ENCODE measurements at places on chromosomes 11 and 22. TPM values are rescaled to one million over a fixed set of nuclear protein-coding genes. Genes with fewer than 3 reads are reported as not detected.

- H3K27ac ChIP-seq, result no peak overlapping the region
- H3K36me3 ChIP-seq, result no peaks in the 10 kb centered on the region
- H3K4me3 ChIP-seq, result no peak overlapping the region
- H3K4me1 ChIP-seq, result no peaks in the 10 kb centered on the region
Measured at GRCh38 chr11:135019899-135020298, 607.9 kb upstream of the B3GAT1 start.

- no peak for DNase-seq
- no peak within 1 kb of the TSS for H3K4me3 ChIP-seq
- H3K4me1 ChIP-seq, result peaks cover 5% of the 10 kb centered on the region
- H3K27me3 ChIP-seq, result peaks cover 17% of the 10 kb centered on the region
Measured at GRCh38 chr22:19149991-19150390, at the start of gene GSC2. Gene GSC2, minus strand, starts transcription at chr22:19150292. Its CDS starts 9 bp downstream, at chr22:19150283.

DNA sequence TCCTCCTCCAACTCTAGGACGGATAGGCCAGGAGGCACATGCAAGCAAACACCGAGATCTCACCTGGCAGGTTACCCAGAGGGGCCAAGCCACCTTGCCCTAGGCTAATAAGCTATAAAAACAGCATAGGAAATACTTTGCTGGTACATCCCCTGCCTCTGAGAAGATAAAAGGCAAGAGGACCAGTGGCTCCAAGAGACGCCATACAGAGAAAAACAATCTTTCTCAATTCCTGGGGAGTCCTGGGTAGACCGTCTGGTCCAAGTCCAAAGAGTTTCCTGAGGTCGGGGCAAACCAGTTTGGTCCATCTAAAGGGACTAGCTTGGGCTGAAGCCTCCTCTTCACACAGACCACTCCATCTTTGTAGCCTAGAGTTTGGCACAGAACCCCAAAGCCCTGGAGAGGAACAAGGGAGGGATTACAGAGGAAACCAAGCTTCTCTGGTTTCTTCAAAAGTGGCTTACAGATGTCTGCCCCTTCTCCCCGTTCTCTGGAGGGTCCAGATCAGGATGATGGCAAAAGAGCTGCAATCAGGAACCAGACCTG, 40.4 kb downstream of the NUMA1 start:
- peaks cover 71% of the 10 kb centered on the region for H3K4me1 ChIP-seq
- peak; percentile 30 for DNase-seq
- H3K27me3 ChIP-seq, result no peaks in the 10 kb centered on the region
- peak overlapping the region; percentile 68 for H3K4me3 ChIP-seq
- H3K27ac ChIP-seq, result peak overlapping the region; percentile 90
- H3K36me3 ChIP-seq, result peaks cover 3% of the 10 kb centered on the region

- H3K4me1 ChIP-seq, result peaks cover 14% of the 10 kb centered on the region
- H3K27ac ChIP-seq, result no peak overlapping the region
- no peaks in the 10 kb centered on the region for H3K27me3 ChIP-seq
- H3K36me3 ChIP-seq, result no peaks in the 10 kb centered on the region
Measured at GRCh38 chr11:32418836-32419235, 16.5 kb downstream of the WT1 start.

- H3K4me1 ChIP-seq, result peaks cover 43% of the 10 kb centered on the region
- no peak overlapping the region for H3K27ac ChIP-seq
- H3K4me3 ChIP-seq, result no peak overlapping the region
- no peaks in the 10 kb centered on the region for H3K27me3 ChIP-seq
- peaks cover 7% of the 10 kb centered on the region for H3K36me3 ChIP-seq
Measured at GRCh38 chr11:133942577-133942976, 14.2 kb downstream of the IGSF9B start.

- no peaks in the 10 kb centered on the region for H3K27me3 ChIP-seq
- H3K27ac ChIP-seq, result no peak overlapping the region
- no peak for DNase-seq
- no peaks in the 10 kb centered on the region for H3K36me3 ChIP-seq
- no peak overlapping the region for H3K4me3 ChIP-seq
- H3K4me1 ChIP-seq, result no peaks in the 10 kb centered on the region
Measured at GRCh38 chr22:27564806-27565205, 236.8 kb downstream of the MN1 start.

GRCh38 chr11:112485280-112485679, 224.6 kb upstream of the PLET1 start:
- H3K36me3 ChIP-seq, result no peaks in the 10 kb centered on the region
- no peak overlapping the region for H3K4me3 ChIP-seq
- no peak for DNase-seq
- H3K27ac ChIP-seq, result no peak overlapping the region

- no peaks in the 10 kb centered on the region for H3K4me1 ChIP-seq
- no peaks in the 10 kb centered on the region for H3K27me3 ChIP-seq
- no peak overlapping the region for H3K4me3 ChIP-seq
- H3K36me3 ChIP-seq, result no peaks in the 10 kb centered on the region
- no peak for DNase-seq
- no peak overlapping the region for H3K27ac ChIP-seq
Measured at GRCh38 chr11:16632295-16633200, 105.9 kb upstream of the C11orf58 start.

DNA sequence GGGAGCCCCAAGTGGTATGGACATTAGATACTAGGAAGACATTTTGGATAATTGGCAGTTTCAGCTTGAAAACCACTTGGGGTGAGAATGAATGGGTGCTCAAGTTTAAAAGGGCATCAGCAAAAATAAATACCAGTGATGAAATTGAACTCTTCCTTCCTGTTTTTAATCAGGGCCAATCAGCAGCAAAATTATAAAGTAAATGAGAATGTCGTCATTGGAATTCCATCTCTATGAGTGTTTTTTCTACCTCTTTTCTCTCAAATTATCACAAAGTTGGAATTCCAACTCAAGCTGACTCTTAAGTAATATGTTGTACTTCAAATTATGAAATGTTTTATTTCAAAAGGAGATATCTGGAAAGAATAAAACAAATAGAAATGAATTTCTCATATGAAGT, 730.6 kb downstream of the METTL15 start:
- no peaks in the 10 kb centered on the region for H3K27me3 ChIP-seq
- no peak overlapping the region for H3K4me3 ChIP-seq

- no peak for DNase-seq
- H3K27ac ChIP-seq, result no peak overlapping the region
- no peaks in the 10 kb centered on the region for H3K36me3 ChIP-seq
- peaks cover 23% of the 10 kb centered on the region for H3K4me1 ChIP-seq
Measured at GRCh38 chr11:118529584-118530175, 1.3 kb upstream of the TMEM25 start.

- no peak overlapping the region for H3K4me3 ChIP-seq
- DNase-seq, result no peak
- H3K4me1 ChIP-seq, result no peaks in the 10 kb centered on the region
- no peaks in the 10 kb centered on the region for H3K27me3 ChIP-seq
- H3K36me3 ChIP-seq, result no peaks in the 10 kb centered on the region
Measured at GRCh38 chr11:69272831-69273485, 21.0 kb upstream of the MYEOV start.

GRCh38 chr11:115123641-115124040, 380.6 kb downstream of the CADM1 start:
- H3K36me3 ChIP-seq, result no peaks in the 10 kb centered on the region
- no peak overlapping the region for H3K27ac ChIP-seq
- no peaks in the 10 kb centered on the region for H3K27me3 ChIP-seq
- DNase-seq, result no peak
- H3K4me1 ChIP-seq, result no peaks in the 10 kb centered on the region

DNA sequence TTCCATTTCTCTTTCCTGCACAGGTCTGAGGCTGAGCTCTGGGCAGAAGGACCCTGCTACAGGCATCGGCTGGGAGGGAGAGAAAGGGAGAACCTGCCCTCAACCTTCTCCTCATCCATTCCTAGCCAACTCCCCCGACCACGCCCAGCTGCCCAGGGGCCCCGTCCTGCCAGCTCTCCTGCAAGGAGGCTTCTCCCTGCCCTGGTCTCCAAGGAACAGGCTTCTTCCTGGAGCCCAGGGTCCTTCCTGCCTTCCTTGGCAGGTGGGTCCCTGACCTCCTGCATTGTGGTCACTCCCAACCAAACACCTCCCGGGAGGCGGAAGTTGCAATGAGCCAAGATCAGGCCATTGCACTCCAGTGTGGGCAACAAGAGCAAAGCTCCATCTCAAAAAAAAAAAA, 12.5 kb upstream of the HMOX1 start:
- H3K4me3 ChIP-seq, result no peak overlapping the region
- H3K27me3 ChIP-seq, result no peaks in the 10 kb centered on the region
- H3K27ac ChIP-seq, result no peak overlapping the region
- no peak for DNase-seq
- no peaks in the 10 kb centered on the region for H3K36me3 ChIP-seq
- no peaks in the 10 kb centered on the region for H3K4me1 ChIP-seq

DNA sequence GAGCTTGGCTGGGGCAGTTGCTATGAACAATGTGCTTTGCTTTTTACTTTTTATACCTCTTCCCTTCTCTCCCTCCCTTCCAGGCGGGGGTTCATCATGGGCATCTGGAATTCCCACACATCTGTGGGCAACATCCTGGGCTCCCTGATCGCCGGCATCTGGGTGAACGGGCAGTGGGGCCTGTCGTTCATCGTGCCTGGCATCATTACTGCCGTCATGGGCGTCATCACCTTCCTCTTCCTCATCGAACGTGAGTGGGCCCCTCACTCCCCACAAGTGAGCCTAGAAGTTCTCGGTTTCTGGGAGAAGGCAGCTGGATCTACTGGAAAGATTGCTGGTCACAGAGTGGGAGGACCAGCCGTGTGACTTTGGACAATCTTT, 17.4 kb downstream of the SLC37A2 start:
- DNase-seq, result no peak
- no peaks in the 10 kb centered on the region for H3K36me3 ChIP-seq
- no peak overlapping the region for H3K27ac ChIP-seq
- no peaks in the 10 kb centered on the region for H3K27me3 ChIP-seq
- no peak overlapping the region for H3K4me3 ChIP-seq
- H3K4me1 ChIP-seq, result no peaks in the 10 kb centered on the region

GRCh38 chr11:79212741-79213190, 228.1 kb downstream of the TENM4 start:
- H3K36me3 ChIP-seq, result no peaks in the 10 kb centered on the region
- H3K27ac ChIP-seq, result no peak overlapping the region
- no peaks in the 10 kb centered on the region for H3K27me3 ChIP-seq
- H3K4me3 ChIP-seq, result no peak overlapping the region

DNA sequence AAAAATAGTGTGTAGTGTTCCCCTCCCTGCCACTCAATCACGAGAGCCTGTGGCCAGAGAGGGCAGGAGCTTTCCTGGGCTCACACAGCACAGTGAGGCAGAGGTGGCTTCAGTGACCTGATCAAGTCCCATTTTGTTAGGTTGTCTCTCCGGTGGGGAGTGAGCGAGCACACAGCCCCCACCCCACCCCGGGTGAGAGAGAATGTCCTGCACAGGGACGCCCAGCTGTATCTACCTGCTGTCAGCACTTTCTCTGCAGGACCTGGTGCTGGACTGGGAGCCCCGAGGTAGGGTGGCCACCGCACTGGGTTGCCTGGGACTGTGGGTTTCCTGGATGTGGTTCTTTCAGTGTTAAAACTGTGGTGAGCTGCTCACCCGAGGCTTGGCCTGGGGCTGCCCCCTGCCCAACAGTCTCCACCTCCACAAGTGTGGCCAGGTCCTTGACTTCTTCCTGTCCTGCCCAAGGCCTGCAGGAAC, 6.1 kb downstream of the CAPN5 start:
- no peaks in the 10 kb centered on the region for H3K27me3 ChIP-seq
- H3K4me3 ChIP-seq, result no peak overlapping the region
- peaks cover 17% of the 10 kb centered on the region for H3K4me1 ChIP-seq
- H3K27ac ChIP-seq, result no peak overlapping the region

- no peak overlapping the region for H3K4me3 ChIP-seq
- H3K27me3 ChIP-seq, result no peaks in the 10 kb centered on the region
- no peak for DNase-seq
- no peak overlapping the region for H3K27ac ChIP-seq
- no peaks in the 10 kb centered on the region for H3K4me1 ChIP-seq
- H3K36me3 ChIP-seq, result no peaks in the 10 kb centered on the region
Measured at GRCh38 chr11:2666828-2667570, 32.8 kb downstream of the KCNQ1OT1 start.

GRCh38 chr11:125207866-125208425, 43.4 kb downstream of the PKNOX2 start:
- H3K4me1 ChIP-seq, result no peaks in the 10 kb centered on the region
- no peak for DNase-seq
- H3K27me3 ChIP-seq, result peaks cover 6% of the 10 kb centered on the region
- H3K4me3 ChIP-seq, result no peak overlapping the region
- no peak overlapping the region for H3K27ac ChIP-seq

GRCh38 chr11:12802418-12803085, 128.3 kb downstream of the TEAD1 start:
- no peak for DNase-seq
- no peaks in the 10 kb centered on the region for H3K36me3 ChIP-seq
- peaks cover 6% of the 10 kb centered on the region for H3K27me3 ChIP-seq
- no peak overlapping the region for H3K27ac ChIP-seq
- H3K4me3 ChIP-seq, result no peak overlapping the region
- no peaks in the 10 kb centered on the region for H3K4me1 ChIP-seq

DNA sequence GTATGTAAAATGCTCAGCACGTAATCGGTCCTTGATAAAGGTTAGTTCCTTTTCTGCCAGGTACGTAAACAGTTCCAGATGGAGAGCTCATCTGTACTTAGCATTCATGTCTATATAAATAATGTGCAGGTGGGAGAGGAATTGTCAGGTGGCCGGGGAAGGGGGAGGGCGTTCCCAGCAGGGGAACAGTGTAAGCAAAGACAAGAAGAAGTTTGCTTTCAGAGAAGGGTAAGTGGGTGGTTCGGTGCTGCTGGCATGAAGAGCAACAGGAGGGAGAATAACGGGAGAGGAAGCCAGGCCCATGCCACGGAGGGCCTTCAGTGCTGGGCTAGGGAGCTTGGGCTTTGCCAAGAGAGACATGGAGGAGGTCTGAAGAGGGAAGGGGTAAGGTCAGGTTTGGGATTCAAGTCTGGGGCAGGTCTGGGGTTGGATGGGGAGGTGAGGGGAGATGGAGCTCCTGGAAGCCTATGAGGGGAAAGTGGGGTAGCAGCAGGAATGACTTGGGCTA, 11.4 kb upstream of the WNT11 start:
- H3K4me3 ChIP-seq, result no peak overlapping the region
- H3K36me3 ChIP-seq, result no peaks in the 10 kb centered on the region
- no peak for DNase-seq
- no peaks in the 10 kb centered on the region for H3K27me3 ChIP-seq

DNA sequence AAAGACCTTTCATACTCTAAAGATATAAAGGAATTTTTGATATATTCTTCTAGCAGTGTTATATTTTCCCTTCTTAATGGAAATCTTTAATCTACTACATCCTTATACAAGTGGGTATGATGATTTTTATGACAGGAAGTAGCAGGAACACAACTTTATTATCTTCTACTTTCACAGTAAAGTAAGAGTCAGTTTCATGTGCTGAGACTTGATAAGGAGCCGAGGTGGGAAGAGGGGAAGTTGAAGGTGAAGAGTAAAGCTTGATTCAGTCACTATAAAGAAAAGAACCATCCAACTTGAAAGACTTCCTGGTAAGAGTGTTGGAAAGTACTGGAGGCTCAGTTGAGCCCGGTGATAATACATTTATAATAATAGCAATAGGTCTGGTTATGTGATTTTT, 82.1 kb upstream of the PTH start:
- H3K4me3 ChIP-seq, result no peak overlapping the region
- H3K27ac ChIP-seq, result no peak overlapping the region
- DNase-seq, result no peak
- H3K36me3 ChIP-seq, result no peaks in the 10 kb centered on the region

Gene TBX10
- not detected for total RNA-seq

Gene ROM1
- total RNA-seq, result 4.9 TPM

Gene MS4A2
- not detected for total RNA-seq

Gene CCDC116
- total RNA-seq, result 0.48 TPM

Gene SNX19
- 41.2 TPM for total RNA-seq

Gene SEC14L6
- total RNA-seq, result not detected

Gene OR2AG2
- not detected for total RNA-seq

Gene ARL14EP
- 42.2 TPM for total RNA-seq

Gene KDM4E
- not detected for total RNA-seq

Gene GPR83
- total RNA-seq, result not detected

Gene VSIG10L2
- not detected for total RNA-seq

Gene IGF2
- 3.5 TPM for total RNA-seq

Gene ATG16L2
- total RNA-seq, result 50.3 TPM

Gene MYRF
- 0.70 TPM for total RNA-seq

Gene IFITM10
- 0.95 TPM for total RNA-seq

Gene SAA1
- not detected for total RNA-seq

Gene SCGB2A2
- total RNA-seq, result not detected

Gene WNT7B
- total RNA-seq, result not detected
